ENCODE measurements at places on chromosomes 4 and X. TPM values are rescaled to one million over a fixed set of nuclear protein-coding genes. Genes with fewer than 3 reads are reported as not detected.

PCDH18 gene
- total RNA-seq = not detected

WFS1 gene
- 16.0 TPM for total RNA-seq

SOX3 gene
- not detected for total RNA-seq

TMPRSS11A gene
- not detected for total RNA-seq

HPGD gene
- 59.7 TPM for total RNA-seq

TTC29 gene
- total RNA-seq = not detected

ENPP6 gene
- not detected for total RNA-seq

FUNDC1 gene
- 23.7 TPM for total RNA-seq

UGT8 gene
- 0.17 TPM for total RNA-seq

SRPX2 gene
- total RNA-seq = 2.4 TPM

INTU gene
- total RNA-seq = 0.98 TPM

RAB33B gene
- 2.2 TPM for total RNA-seq

WDR17 gene
- 1.9 TPM for total RNA-seq

TLR1 gene
- 0.56 TPM for total RNA-seq

SCD5 gene
- 6.6 TPM for total RNA-seq

KLHL2 gene
- 12.8 TPM for total RNA-seq

SCRG1 gene
- not detected for total RNA-seq

CTSO gene
- 0.96 TPM for total RNA-seq

MND1 gene
- total RNA-seq = 12.1 TPM

TMEM150C gene
- total RNA-seq = 1.3 TPM

PDE5A gene
- total RNA-seq = 0.27 TPM

SRP72 gene
- total RNA-seq = 51.1 TPM

TGIF2LX gene
- total RNA-seq = not detected

CLNK gene
- total RNA-seq = not detected

MAOB gene
- 0.16 TPM for total RNA-seq

YIPF7 gene
- 0.21 TPM for total RNA-seq
